GM13976 (cell line): ENCODE measurements at places on chromosomes 11 and 22.
A peak's percentile ranks its signal among the peaks of the same experiment; 100 is the strongest.

DNA sequence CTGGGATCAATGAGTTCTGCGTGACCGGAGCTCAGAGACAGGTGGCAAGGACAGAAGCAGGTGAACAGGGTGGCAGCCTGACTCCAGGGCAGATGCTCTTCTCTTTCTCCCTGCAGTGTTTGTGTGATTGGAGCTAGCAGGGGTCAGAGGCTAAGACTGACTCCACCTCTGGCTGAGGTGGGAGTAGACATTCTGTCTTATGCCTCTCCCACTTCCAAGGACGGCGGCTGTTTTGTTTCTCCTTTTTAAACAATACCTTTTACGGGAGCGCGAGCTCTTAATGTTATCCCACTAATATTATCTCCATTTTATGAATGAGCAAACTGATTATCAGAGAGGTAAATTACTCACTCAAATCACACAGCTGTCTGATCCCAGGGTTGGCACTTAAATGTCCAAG lies 323.7 kb downstream of the MIAT start:
- DNase-seq = no peak

DNA sequence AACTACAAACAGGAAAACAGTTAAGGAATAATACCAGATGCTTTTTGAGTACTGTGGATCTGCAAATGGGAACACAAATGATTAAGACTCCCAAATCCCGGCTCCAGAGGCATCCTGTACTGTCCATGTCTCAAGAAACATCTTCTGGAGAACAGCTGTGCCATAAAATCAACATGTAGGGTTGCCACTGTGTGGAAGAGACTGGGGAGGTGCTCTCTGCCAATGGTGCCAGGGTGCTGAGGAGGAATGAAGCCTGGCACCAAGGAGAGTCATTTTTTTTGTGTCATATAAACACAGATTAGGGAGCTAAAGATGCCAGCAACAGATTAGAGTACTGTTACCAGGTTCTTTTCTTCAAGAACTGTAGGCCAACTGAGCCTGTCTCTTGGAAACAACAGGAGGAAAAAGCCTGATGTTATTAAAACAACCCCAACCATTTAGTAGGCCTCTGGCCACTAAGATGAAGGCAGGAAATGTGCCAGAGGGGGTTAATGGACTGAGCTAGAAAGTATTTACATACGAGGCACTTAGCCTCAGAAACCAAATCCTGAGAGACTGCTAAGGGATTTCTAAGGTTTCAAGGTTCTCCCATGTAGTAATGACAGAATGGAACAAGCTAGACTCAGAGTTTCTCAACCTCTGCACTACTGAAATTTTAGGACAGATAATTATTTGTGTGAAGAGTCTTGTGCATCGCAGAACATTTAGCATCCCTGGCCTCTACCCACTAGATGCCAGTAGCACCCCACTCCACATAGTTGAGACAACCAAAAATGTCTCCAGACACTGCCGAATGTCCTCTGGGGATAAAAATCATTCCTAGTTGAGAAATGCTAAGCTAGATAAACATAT lies 54.6 kb upstream of the CHRM4 start:
- no peak for DNase-seq

- no peak for DNase-seq
Measured at GRCh38 chr22:49353235-49353634, 474.4 kb downstream of the BRD1 start.

DNA sequence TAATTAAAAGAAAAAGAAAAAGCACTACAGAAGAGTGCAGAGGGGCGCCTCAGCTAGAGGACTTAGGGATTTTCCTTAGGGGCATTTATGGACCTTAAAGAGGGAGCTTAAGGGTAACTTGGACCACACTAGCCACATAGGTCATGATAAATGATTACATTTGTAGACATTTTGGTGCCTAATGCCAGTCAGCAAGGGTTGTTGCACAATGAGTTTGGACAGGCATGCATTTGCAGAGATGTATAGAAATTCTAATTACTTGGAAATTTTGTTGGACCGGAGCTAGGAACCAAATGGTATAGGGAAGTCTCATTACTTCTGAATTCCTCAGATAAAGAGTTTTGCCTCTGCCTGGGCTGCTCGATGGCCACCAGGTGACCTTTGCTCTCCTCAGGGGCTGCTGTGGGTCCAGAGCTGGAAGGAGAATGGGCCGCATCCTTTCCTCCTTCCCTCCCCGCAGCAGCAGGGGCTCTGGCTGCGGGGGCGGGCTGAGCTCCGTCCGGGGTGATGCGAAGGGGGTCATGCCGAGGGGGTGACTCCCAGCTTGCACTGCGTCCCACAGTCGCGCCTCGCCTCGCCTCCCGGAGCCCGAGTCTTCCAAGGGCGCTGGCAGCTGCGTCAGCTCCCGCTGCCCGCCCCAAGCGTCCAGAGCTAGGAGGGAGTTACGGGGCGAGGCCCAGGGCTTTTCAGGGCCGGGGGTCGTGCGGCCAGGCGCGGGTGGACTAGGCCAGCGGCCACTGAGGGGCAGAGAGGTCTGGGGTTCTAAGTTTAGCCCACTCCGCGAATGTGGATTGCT lies 20.3 kb upstream of the MALAT1 start:
- DNase-seq = peak; percentile 11

DNA sequence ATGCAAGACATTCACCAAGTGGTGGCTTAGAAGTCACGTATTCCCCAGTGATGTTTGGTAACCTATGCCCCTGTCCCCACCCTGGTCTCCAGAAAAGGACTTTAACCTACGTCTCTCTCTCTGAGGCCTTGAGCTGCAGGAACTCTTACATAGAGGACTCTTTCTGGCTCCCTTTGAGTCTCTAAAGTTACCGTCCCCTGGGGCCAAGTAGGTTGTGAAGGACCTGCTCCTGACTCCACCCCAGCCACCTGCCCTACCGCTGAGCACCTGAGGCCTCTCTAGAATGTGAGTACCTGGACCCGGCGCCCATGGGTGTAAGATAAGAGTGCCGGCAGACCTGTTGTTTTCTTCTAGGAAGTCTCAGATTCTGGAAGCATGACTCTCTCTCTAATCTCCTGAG lies 95.4 kb downstream of the TIMP3 start:
- DNase-seq = no peak

DNA sequence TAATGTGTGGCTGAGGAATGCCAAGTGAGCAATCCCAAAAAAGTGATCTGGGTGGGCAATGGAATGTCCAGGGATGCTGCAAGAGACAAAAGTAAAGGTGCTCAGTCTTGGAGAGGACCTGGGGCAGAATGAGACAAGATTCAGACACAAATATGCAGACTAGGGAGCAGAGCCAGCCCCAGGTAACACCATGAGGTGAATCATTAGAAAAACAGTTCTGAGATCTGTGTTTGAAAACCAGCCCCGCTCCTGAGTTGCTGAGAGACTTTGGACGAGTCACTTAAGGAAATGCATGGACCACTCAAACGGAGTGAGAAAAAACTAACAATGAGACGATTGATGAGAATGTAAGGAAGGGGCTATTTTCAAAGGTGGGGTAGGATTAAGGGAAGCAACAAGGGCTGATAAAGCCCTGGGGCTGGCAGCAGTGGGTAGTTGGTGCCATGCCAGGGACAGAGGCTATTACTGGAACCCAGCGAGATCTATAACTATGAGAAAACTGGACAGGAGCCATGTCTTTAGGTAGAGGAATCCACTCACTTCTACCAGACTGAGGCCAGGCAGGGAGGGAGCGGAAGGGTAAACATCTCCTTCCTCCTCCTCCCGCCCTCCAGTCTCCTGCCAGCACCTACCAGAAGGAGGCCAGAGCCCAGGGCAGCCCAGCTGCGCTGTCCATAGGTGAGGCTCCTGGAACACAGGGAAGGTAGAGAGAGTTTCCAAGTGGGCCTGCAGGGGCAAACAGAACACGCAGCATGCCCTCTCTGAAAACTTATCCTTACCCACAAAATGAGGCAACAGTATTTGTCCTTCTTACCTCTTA lies 130.4 kb upstream of the TEAD1 start:
- DNase-seq = no peak
